ENCODE measurements at places on chromosomes 2 and 18. TPM values are rescaled to one million over a fixed set of nuclear protein-coding genes. Genes with fewer than 3 reads are reported as not detected.

Gene ACKR3
- total RNA-seq: 17.8 TPM

Gene SIGLEC15
- total RNA-seq: 1.9 TPM

Gene HOXD10
- total RNA-seq: not detected

Gene CDK5R2
- under 0.01 TPM for total RNA-seq

Gene RTP5
- total RNA-seq: not detected

Gene PROKR1
- total RNA-seq: not detected

Gene CCDC148
- total RNA-seq: 2.3 TPM

Gene CTAGE1
- not detected for total RNA-seq

Gene FAM136A
- 20.4 TPM for total RNA-seq

Gene CFAP65
- total RNA-seq: not detected

Gene MTCL1
- total RNA-seq: 197 TPM

Gene PSMA8
- not detected for total RNA-seq

Gene REG3A
- total RNA-seq: not detected

Gene KCNF1
- under 0.01 TPM for total RNA-seq

Gene INHA
- total RNA-seq: not detected

Gene COL5A2
- total RNA-seq: 1,022 TPM

Gene LBH
- total RNA-seq: 215 TPM

Gene MC5R
- total RNA-seq: not detected

Gene BBS5
- 5.8 TPM for total RNA-seq

Gene NDUFB3
- 18.5 TPM for total RNA-seq

Gene NGEF
- 2.1 TPM for total RNA-seq

Gene MTIF2
- 27.3 TPM for total RNA-seq

Gene POTEJ
- not detected for total RNA-seq

Gene MYO5B
- total RNA-seq: 0.12 TPM

Gene FLACC1
- 1.9 TPM for total RNA-seq

Gene SLC9A4
- under 0.01 TPM for total RNA-seq

Gene ANO7
- total RNA-seq: 0.12 TPM

Gene G6PC2
- not detected for total RNA-seq

Gene MSTN
- total RNA-seq: 0.73 TPM

Gene RUFY4
- not detected for total RNA-seq

Gene CIB4
- total RNA-seq: not detected

Gene SP5
- total RNA-seq: not detected

Gene TUBA4B
- not detected for total RNA-seq

Gene CHST9
- not detected for total RNA-seq

Gene TSPYL6
- not detected for total RNA-seq

Gene LHCGR
- not detected for total RNA-seq

Gene CAVIN2
- total RNA-seq: 1.9 TPM

Gene NOSTRIN
- total RNA-seq: 0.12 TPM

Gene ATP8B1
- 52.8 TPM for total RNA-seq

Gene AKAIN1
- not detected for total RNA-seq

Gene PLEK
- not detected for total RNA-seq

Gene UGT1A8
- not detected for total RNA-seq

Gene NAT8
- not detected for total RNA-seq

Gene WNT6
- not detected for total RNA-seq

Gene INO80D
- total RNA-seq: 11.8 TPM

Gene ACVR1C
- total RNA-seq: 6.2 TPM

Gene SCTR
- not detected for total RNA-seq

Gene FSIP2
- 0.65 TPM for total RNA-seq

Gene TUBA4A
- total RNA-seq: 68.4 TPM

Gene DSG3
- 0.36 TPM for total RNA-seq

Gene ACTR1B
- 59.9 TPM for total RNA-seq

Gene OTOS
- not detected for total RNA-seq

Gene MROH2A
- not detected for total RNA-seq

Gene DYNC1I2
- 108 TPM for total RNA-seq

Gene FAP
- 195 TPM for total RNA-seq

Gene REG1A
- total RNA-seq: not detected

Gene FER1L5
- 0.36 TPM for total RNA-seq

Gene IL36B
- total RNA-seq: not detected

Measured in hair follicle dermal papilla cell (primary cell).